Upper lobe of right lung (tissue), 1 donor: ENCODE measurements at places on chromosomes 1 and 21. TPM values are rescaled to one million over a fixed set of nuclear protein-coding genes. Genes with fewer than 3 reads are reported as not detected.

KCNJ10 gene
- total RNA-seq, result not detected

DNA sequence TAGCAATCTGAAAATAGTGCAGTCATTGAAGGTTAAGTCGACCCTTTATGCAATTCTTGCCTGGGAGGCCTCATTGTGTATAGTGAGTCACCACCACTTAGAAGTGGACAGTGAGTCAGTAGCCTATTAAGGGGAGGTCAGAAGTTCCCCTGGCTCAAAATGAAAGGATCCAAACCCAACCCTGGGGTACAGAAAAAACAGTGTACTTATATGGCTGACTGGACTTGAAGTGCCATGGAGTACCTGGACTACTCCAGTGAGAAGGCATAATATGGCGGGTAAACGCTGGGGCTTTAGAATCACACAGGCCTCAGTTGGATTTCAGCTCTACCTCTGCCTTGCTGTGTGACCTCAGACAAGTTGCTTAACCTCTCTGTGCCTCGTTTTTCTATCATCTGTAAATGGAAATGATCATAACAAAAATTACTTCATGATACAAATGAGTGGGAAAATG, 2.2 kb upstream of the BCL9 start:
- no peak overlapping the region for H3K4me3 ChIP-seq
- peaks cover 34% of the 10 kb centered on the region for H3K4me1 ChIP-seq
- no peak for DNase-seq
- H3K36me3 ChIP-seq, result no peaks in the 10 kb centered on the region

DNA sequence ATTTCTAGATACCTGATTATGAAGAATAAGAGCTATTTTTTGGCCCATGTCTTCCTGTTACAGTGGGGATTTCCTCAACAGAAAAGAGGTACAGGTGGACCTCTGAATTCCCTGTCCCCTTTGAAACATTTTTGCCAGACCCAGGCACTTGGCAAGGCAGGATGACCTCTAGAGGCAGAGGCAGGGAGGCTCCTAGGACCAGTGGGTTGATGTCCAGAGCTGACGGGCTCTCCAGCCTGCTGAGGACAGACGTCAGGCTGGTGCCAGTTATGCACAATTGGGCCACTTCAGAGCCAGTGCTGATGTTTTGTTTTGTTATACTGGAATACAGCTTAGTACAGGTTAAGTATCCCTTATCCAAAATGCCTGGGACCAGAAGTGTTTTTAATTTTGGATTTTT, 18.5 kb upstream of the A3GALT2 start:
- H3K27ac ChIP-seq, result peak overlapping the region; percentile 90
- H3K4me1 ChIP-seq, result peaks cover 97% of the 10 kb centered on the region
- peak overlapping the region; percentile 6 for H3K4me3 ChIP-seq
- DNase-seq, result no peak

- no peak for DNase-seq
- no peak overlapping the region for H3K4me3 ChIP-seq
- no peaks in the 10 kb centered on the region for H3K27me3 ChIP-seq
- H3K4me1 ChIP-seq, result no peaks in the 10 kb centered on the region
- no peak overlapping the region for H3K27ac ChIP-seq
- H3K36me3 ChIP-seq, result no peaks in the 10 kb centered on the region
Observed at GRCh38 chr21:34986561-34987500, 62.3 kb downstream of the RUNX1 start.

GRCh38 chr21:38039841-38040240, 123.6 kb upstream of the KCNJ6 start:
- no peaks in the 10 kb centered on the region for H3K36me3 ChIP-seq
- no peak for DNase-seq
- H3K4me3 ChIP-seq, result no peak overlapping the region
- H3K27ac ChIP-seq, result no peak overlapping the region
- no peaks in the 10 kb centered on the region for H3K27me3 ChIP-seq

- H3K36me3 ChIP-seq, result no peaks in the 10 kb centered on the region
- no peak overlapping the region for H3K27ac ChIP-seq
- H3K4me1 ChIP-seq, result no peaks in the 10 kb centered on the region
- DNase-seq, result no peak
Observed at GRCh38 chr1:20413776-20414140, 72.3 kb downstream of the CAMK2N1 start.

FALEC gene
- total RNA-seq, result 1.0 TPM

GRCh38 chr1:99348397-99349132, 84.3 kb downstream of the PLPPR4 start:
- DNase-seq, result no peak
- no peaks in the 10 kb centered on the region for H3K36me3 ChIP-seq
- H3K27ac ChIP-seq, result no peak overlapping the region
- H3K4me3 ChIP-seq, result no peak overlapping the region
- no peaks in the 10 kb centered on the region for H3K4me1 ChIP-seq
